ENCODE measurements at places on chromosomes 5 and 9.

DNA sequence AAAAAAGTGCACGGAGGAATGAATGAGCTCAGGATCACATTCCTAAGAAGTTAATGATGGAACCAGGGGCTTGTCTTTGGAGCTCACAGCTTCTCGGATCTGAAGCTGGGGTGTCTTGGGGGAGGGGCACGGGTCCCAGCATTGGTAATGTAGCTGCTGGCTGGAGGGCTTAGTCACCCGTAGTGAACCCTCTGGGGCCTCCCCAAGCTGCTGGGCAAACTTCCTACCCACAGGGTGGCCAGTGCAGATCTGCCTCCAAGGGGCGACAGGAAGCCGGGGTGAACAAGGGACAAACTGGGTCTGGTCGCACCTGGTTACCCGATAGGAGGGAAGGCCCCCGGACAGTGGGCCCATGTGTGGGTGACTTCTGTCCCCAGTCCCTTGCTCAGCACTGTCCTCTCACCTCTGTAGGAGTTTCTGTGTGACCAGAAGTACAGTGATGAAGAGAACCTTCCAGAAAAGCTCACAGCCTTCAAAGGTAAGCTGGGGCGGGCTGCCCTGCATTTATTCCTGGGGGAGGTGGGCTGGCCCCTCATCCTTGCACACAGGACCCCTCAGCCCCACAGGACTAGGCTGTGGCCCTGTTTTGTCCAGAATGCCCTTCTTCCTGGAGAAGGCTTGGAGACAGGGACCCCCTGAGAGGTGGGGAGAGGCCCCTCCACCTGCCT lies 14.1 kb upstream of the NUP214 start:
- DNase-seq = no peak

DNA sequence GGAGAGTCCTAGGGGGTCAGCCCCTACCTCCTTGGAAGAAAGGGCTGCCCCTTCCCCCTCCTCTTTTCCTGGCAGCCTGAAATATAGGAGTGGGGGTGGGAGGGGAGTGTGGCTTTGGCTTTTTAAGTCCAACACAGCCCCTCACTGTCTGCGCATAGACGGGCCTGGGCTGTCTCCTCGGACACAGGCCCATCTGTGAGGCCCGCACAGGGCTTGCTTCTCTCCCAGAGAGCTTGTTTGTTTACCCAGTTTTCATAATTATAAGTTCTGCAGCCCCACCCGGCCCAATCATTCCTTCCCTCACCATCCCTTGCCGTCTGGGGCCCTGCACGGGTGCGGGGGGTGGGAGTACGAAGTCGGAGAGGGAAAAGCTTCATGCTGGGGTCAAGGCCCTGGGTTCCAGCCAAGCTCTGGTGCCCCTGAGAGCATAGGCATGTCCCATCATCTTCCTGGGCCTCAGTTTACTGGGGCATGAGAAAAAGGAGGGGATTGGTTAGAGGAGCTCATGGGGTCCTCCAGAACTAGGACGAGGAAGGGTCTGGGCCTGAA lies 54.0 kb upstream of the STXBP1 start:
- no peak for DNase-seq

GRCh38 chr5:140926443-140927227 lies 536 bp downstream of the PCDHAC1 start:
- peak; percentile 87 for DNase-seq

GRCh38 chr9:38134611-38135237 lies 65.7 kb upstream of the SHB start:
- no peak for DNase-seq

DNA sequence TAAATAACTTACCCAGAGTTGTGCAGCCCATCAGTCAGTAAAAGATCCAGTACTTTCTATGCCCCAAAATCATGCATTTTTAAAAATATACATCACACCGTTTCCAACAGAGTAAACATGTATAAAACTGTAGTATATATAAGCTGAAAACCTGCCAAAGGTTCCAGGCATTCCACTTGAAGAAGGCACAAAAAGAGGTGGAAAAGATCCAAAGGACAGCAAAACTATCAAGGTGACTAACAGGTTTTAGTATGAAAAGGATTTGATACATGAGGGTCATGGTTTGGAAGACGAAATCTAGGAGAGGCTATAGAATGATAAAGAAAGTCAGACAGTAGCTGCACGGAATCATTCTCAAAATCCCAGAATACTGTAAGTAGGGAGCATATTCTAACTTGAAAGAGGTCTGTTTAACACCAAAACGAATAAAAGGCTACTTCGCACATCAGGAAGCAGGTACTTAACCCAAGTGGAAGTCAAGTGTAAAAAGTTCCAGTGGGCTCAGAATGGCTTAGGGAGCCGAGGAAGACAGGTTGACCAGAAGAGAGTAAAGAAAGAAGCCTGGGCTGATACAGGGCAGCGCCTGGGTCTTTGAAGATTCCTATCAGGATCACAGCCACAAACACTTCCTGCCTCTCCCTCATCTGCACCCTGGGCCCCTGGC lies 207.2 kb downstream of the ADAMTS12 start:
- DNase-seq = no peak

GRCh38 chr5:122120493-122120892 lies 8.9 kb upstream of the ZNF474 start:
- DNase-seq = no peak

DNA sequence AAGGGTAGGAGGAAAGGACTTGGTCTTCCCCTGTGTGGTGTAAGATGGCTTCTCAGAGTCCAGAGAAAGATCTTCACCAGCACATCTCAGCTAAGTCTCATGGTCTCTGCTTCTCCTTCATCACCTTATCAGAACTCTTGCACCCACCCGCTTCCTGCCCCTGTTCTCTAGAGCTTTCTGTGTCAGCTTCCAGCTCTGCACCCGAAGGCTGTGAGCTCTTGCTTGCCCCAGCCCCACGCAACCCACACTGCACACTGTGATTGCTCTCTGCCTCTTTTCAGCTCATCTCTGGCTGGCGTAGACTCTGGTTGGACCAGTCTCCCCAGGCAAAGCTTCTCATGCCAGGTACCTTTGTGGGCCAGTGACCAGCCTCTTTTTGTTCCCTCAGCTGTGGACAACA lies 93.2 kb upstream of the RAPGEF1 start:
- DNase-seq = no peak

DNA sequence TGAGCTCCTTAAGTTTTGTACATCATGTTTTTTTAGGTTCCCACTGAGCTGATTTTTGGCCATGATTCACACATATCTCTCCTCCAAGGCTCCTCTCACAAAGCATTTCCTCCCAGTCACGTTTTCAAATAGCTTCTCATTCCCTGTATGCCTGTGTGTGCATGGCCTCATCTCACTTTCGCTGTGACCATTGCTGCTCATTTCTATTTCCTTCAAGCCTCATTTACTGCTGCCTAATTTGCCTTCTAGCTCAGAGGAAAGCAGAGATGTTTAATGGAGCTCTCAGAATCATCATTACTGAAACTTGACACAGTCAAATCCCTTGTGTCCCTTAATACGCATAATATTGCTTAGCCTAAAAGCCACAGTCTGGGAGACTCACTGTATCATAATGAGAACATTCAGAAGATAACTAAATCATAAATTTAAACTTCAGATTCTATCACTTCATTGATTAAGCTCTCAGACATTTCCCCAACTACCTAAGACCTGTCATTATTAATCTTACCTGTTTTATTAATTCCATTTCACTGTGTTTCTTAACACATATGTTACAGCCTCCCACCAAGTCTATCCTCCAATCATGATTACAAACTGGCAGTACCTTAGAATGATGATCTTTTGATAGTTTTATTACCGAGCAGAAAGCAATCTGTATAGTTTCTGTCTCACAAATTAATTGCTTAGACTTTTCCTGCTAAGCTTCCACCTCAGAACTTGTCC lies 278.3 kb upstream of the PTGER4 start:
- no peak for DNase-seq

DNA sequence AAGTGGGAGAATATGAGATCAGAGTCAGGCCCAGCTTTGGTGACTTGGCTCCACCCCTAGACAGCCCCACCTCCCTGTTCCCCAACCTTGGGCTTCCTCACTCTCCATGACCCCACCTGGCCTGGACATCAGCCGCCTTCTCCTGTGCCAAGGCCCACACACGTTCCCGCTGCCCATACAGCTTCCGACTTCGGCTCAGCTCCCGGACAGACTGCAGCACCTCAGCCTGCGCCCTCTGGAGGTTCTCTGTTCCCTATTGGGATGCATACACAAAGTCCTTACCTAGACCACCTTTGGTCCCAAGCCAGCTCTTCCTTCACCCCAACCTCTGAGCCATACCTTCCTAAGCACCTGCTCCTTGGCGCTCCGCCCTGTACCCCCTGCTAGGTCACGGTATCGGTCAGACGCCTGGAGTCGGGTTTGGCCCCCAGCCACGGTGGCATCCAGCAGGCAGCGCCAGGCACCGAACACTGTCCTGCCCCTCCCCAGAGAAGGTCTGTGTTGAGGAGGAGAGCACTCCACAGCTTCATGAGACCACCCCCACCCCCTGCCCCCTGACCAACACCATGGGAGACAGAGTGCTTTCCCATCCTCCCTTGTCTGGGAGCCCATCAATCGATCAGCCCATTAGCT lies 2.0 kb downstream of the FCHSD1 start:
- DNase-seq = no peak

DNA sequence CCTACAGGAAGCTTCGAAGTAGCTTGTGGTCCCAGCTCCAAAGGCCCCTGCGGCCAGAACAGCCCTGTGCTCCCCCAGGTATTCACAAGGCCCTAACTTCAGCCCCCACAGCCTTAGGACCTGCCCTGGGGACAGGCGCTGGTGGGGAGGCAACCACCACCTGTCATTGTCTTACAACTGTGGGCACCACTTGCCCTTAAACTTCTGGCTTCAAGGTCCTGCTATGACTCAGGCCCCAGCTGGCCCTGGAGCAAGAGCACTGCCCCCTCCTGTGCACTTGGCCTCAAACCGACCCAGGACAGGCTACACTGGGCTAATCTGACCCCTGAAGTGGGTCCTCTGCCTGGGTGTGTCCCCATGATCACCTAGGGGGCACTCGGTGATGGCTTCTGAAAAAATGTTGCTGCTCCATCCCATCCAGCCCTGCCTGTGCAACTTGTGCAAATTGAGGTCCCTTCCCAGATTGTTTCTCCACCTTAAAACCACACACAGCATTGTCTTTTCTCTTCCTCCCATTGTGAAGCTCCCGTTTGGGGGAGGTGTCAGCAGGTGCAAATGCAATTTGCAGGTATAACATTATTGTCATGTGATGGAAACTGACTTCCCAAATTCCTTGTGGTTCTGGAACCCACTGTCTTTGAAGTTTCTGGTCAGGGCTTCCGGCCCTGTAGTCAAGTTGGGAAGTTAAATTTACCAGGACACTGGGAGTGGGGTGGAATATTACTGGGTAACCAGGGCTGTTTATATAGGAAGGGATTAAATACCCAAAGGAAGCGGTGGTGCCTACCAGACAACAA lies 1.1 kb upstream of the PROB1 start:
- DNase-seq = no peak

GRCh38 chr5:31561946-31562345 lies 29.8 kb downstream of the C5orf22 start:
- no peak for DNase-seq

DNA sequence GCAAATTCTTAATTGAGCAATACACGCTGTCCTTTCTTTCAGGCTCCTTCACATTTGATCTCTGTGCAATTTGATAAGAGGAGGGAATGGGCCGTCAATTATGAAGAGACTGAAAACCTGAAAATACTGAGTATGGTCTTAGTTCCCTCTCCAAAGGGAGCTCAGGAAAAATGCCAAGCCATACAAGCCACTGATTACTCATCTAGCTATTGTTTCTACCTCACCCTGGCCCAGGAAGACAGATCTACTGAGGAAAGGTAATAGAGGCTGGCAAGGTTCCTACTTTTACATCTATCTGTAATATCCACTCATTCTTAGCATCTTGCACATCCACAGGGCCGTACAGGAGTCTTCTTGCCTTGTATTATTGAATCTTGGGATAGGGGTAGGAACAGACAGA lies 23.7 kb upstream of the TNC start:
- DNase-seq = no peak

GRCh38 chr5:60402161-60402785 lies 297.7 kb downstream of the DEPDC1B start:
- no peak for DNase-seq

DNA sequence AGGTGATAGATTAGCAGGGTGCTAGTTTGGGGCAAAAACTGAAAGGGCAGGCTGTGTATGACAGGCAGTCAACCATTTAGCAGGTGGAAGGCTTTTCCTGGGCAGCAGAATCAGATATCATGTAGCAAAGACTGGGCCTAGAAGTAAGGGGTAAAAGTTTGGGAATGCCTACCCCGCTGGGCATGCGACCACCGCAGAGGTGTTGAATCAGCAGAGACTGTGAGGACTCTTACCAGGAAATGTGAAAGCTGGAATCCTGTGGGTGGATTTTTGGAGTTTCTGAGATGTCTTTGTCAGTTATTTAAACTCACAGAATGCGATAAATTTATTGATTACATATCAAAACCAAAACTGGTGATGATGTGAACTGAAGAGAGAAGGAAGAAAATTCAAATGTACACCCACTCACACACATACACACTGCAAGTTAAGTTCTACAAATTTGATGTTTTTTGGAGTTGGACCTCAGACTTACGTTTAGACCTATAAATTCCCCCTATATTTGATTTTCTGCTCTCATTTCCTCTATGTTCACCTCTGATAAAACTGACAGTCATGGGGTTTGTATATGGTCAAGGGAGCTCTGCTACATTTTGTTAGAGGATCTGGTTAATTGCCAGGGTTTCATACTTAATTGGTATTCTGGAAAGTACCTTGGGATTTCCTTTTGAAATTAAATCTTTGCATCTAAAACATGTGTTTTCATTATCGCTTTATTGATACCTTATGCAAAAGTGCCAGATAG lies 333.6 kb downstream of the CSNK1G3 start:
- DNase-seq = no peak

GRCh38 chr5:16551628-16552027 lies 65.2 kb downstream of the RETREG1 start:
- no peak for DNase-seq

- no peak for DNase-seq
Measured at GRCh38 chr9:123331346-123332060, 24.5 kb upstream of the CRB2 start.

All from SHP77 (cell line).